ENCODE measurements at places on chromosomes 3 and 15.
A peak's percentile ranks its signal among the peaks of the same experiment; 100 is the strongest.

DNA sequence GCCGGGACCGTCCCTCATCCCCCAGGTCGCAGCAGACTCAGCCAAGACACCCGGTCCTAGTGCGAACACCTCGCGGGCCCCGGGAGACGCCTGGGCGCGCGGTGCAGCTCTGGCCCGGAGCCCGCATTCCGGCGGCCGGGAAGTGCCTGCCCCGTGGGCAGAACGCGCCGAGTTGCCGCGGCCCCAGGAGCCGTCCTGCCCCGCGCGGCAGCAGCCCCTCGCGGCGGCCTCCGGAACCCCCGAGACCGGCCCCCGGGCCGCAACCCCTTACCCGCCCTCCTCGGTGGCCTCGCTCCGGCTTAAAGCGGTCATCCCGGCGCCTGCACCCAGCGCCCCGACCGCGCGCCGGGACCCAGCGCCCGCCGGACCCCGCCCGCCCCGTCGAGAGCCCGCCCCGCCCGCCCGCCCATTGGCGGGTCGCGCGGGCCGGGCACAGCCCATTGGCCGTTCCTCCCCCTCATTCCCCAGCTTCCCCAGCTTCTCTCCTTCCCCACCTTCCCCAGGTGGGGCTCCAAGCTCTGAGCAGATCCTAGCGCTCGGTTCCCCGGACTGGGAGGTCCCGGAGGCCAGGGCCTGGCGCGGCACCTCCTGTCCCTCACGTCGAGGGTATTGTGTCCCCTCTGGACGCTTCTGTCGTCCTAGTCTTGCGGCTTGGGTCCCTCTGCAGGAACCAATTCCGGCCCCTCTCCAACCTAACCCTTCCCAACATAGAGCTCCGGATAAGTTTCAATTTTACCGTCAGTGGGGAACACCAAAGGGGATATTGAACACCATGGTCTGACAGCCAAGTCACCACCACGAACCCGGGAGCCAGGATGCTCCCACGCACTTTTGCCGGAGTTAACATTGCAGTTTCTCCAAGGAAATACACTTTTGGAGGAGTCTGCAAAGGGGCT lies at the start of gene GRAMD2A:
Gene GRAMD2A, minus strand, starts transcription at position 328 of the 896 bp plus-strand sequence.
- DNase-seq = peak; percentile 80

GRCh38 chr3:175526609-175527280 lies 667.6 kb downstream of the NAALADL2 start:
- no peak for DNase-seq

- peak; percentile 17 for DNase-seq
Observed at GRCh38 chr3:182325213-182325950, 467.9 kb upstream of the ATP11B start.

DNA sequence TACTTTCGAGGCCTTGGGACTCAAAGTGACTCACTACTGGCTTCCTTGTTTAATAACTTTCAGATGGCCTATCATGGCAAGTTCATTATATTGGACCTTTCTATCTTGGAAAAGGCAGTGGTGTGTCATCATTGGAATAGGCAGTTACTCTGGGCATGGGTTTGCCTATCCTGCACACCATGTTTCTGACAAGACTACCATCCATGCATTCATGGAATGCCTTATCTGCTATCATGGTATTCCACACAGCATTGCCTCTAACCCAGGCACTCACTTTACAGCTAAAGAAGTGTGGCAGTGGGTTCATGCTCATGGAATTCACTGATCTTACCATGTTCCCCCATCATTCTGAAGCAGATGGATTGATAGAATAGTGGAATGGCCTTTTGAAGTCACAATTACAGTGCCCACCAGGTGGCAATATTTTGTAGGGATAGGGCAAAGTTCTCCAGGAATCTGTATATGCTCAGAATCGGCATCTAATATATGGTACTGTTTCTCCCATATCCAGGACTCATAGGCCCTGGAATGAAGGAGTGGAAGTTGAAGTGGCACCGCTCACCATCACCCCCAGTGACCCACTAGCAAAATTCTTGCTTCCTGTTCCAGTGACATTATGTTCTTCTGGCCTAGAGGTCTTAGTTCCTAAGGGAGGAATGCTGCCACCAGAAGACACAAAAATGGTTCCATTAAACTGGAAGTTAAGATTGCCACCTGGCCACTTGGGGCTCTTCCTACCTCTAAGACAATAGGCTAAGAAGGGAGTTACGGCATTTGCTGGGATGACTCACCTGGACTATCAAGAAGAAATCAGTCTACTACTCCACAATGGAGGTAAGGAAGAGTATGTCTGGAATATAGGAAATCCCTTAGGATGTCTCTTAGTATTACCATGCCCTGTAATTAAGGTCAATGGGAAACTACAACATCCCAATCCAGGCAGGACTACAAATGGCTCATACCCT lies 1161.4 kb downstream of the SI start:
- no peak for DNase-seq

- DNase-seq = peak; percentile 56
Observed at GRCh38 chr3:16378920-16379319, 113.9 kb downstream of the OXNAD1 start.

- DNase-seq = no peak
Observed at GRCh38 chr3:189137416-189137815, 34.4 kb upstream of the TPRG1 start.

DNA sequence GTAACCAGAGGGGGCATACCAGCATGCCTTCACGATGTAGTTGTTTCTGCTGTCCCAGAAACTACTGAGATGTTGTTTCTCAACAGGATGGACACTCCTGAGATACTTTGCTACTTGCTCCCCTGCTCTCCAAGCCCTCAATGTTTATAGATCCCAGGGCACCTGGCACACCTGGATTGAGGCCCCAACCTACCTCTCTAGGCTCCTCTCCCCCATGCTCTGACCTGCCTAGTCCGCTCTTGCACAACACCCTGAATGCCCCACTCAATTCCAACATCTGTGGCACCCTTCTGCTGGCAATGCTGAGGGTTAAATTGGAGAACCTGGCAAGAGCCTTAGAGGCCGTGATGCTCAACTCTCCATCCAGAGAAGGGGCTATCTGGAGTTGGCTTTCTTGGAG lies 42.5 kb upstream of the ANKRD34C start:
- no peak for DNase-seq

GRCh38 chr3:9500108-9501050 lies 53.2 kb downstream of the LHFPL4 start:
- peak; percentile 17 for DNase-seq

- peak; percentile 11 for DNase-seq
Observed at GRCh38 chr3:65751123-65751700, 287.5 kb downstream of the MAGI1 start.

DNA sequence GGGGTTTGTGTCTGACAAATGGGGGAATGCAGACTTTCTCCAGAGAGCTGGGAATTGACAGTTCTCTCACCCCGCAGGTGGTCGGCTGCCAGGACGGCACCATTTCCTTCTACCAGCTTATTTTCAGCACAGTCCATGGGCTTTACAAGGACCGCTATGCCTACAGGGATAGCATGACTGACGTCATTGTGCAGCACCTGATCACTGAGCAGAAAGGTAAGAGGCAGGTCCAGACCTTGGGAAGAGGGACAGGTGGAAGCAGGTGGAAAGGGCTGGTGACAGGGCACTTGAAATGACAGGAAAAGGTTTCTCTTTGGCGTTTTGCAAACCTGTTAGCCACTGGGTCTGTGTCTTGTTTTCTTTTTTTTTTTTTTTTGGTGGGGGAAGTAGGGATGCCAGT lies 36.6 kb downstream of the IFT122 start:
- DNase-seq = no peak

GRCh38 chr3:195544230-195544536 lies 1.1 kb upstream of the PPP1R2 start:
- DNase-seq = no peak

DNA sequence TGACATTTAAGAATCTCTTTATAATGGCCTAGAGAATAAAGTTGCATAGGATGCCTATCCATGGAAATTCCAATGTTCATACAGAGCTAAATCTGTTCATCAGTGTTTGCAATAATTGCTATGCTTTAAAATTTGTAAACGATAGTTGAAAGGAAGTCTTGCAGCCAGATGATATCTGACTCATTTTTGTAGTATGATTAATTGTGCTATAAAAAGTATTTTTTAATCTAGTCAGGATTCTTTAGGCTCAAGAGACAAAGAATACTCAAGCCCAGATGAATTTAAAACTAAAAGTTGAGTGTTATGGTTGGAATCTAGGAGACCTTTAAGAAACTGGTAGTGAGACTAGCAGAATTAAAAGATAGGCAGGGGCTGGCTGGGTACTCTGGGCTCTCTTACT lies 50.5 kb downstream of the SUCNR1 start:
- peak; percentile 51 for DNase-seq

DNA sequence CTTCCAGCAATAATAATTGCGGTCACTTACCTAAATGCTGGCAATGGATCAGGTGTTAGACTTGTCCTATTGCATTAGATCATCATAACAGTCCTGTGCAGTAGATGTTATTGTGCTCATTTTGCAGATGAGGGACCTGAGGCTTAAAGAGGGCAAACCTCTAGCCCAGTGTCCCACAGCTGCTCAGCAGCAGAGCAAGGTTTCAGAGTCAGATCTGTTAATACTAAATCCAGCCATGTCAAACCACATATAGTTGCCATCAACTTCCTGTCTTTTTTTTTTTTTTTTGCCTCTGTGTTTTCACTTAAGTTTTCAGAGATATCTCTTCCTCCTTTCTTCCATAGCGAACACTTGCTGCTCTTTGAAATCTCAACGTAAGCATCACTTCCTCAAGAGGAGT lies 12.1 kb downstream of the FEZF2 start:
- no peak for DNase-seq

GRCh38 chr3:136657526-136657925 lies 94.7 kb downstream of the STAG1 start:
- DNase-seq = peak; percentile 42

DNA sequence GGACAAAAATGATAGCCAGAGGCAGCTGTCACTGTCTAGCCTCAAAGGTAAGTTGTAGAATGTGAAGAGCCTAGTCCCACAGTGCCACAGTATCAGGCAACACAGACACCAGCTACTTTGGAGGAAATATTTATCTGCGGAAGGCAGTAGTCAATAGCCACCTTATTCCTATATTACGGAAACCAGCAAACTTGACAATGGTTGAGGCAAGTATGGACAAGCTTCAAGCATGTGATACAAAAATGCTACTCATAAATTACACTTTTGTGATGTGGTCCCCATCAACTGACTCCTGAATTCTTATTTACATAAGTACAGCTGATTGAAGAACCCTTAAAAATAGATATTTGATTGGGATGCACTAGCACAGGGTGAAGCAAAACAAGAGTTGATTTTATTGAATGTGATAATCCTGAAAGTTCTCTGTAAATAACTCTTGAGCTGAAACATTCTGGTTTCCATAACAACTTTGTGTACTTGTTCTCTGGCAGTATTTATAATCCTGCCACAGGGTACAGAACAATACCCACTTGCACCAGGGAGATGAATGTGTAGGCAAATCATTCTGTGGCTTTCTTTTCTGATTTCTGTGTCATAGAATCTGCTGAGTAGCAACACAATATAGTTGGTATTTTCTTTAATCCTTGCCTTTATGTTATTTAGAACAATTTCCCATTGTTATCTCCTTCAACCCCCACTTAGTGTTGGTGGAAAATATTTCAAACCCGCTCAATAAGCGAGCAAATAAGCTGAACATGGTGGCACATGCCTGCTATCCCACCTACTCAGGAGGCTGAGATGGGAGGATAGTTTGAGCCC lies at the start of gene ANKUB1:
Gene ANKUB1, minus strand, starts transcription at position 103 of the 819 bp plus-strand sequence. CDS start 188 bp downstream, outside the sequence.
- DNase-seq = peak; percentile 66

DNA sequence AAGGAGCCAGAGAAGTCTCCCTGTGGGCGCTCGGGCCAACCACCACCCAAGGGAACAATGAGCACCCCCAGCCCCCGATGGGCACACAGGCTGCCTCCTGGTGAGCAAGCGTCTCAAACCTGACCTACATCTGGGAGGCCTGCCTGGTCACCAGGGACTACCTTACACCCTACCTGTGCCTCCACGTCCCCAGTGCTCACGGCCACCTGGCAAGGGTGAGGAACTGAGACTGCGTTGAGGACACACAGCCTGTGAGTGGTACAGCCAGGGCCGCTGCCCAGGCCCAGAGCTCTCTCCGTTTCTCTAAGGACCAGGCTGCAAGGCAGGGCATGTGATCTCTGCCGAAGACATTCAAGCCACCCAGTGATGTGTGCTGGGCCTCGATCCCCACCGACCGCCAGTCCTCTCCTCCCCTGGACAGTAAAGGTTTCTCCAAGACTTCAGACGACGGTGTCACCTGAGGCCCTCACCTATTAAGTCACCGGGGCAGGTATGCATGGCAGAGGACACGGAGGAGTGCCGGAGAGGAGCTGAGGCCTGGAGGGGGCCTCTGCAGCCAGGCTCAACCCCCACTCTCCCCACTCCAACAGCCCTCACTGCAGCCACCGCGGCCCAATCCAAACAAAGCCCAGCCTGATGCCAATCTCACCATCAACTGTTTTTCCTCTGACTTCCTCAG lies 2.8 kb downstream of the GOLGA8A start:
- no peak for DNase-seq

GRCh38 chr3:112384769-112385168 lies 51.8 kb downstream of the CD200 start:
- DNase-seq = no peak

DNA sequence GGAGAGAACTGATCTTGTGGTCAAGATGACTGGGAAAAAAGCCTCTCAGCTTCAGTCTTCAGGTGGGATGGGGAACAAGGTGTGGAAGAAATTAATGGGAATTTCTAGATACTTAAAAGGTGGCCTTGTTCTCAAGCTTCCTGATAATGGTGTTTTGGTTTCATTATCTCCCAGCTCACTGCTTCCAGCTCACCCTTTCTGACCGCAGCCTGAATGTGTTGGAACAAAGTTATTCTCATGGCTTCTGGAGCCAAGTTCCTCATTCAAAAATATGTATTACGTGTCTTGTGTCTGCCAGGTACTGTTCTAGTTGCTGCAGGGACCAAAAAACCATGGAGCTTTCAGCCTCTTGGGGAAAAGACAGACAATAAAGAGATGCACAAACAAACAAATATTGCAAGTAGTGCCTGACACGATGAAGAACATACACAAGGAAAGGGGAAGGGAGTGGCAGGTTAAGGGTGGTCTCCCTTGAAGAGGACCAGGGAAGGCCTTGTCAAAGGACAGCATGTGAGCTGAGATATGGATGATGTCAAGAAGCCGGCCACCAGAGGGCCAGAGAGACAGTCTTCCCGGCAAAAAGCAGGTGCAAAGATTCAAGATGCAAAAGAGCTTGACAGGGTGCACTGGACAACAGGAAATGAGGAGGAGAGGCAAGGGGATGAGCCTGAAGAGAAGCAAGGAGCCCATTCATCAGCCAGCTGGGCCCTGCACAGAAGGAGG lies 35.5 kb downstream of the ARRDC4 start:
- peak; percentile 89 for DNase-seq
